ENCODE measurements at places on chromosomes 12 and 14.
A peak's percentile ranks its signal among the peaks of the same experiment; 100 is the strongest.

DNA sequence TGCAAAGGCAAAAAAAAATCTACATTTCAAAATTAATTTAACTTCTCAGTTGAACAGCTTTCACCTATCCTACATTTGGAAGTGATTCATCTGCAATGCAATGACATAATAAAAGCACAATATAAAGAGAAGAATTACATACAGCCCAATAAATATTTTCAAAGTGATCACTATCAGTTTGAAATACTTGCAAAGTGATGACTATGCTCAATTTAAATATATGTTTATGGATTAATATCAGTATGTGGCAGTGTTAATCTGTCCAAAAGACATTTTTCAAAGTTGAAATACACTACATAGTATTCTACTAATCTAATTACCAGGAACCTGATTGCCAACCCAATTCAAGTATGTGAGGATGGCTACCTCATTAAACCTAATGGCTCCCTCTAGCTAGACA lies 460.7 kb upstream of the ATXN7L3B start:
- no peak for DNase-seq

GRCh38 chr12:9755567-9755966 lies 5.1 kb downstream of the CD69 start:
- no peak for DNase-seq

DNA sequence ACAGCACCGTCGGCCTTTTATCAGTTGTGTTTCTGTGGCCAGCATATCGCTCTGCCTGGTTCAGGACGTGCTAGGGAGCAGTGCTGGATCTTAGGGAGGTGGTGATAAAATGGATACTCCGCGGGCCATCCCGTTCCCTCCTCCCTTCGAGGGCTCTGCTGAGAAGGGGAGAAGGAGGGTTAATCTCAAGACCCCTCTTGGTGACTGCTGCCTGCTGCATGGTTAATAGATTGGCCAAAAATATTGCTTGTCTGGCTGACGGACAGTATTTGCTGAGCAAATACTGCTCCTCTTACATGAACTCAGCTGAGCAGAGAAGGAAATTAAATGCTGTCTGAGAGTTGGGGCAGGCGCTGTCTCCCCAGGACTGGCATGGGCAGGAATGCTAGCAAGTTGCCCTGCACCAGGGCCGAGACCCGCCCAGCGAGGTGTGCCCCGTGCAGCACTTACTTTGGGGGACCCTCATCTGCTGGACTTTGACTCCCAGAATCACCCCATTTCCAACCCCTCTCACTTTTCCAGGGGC lies 1.2 kb downstream of the FBRSL1 start:
- DNase-seq: peak; percentile 20

DNA sequence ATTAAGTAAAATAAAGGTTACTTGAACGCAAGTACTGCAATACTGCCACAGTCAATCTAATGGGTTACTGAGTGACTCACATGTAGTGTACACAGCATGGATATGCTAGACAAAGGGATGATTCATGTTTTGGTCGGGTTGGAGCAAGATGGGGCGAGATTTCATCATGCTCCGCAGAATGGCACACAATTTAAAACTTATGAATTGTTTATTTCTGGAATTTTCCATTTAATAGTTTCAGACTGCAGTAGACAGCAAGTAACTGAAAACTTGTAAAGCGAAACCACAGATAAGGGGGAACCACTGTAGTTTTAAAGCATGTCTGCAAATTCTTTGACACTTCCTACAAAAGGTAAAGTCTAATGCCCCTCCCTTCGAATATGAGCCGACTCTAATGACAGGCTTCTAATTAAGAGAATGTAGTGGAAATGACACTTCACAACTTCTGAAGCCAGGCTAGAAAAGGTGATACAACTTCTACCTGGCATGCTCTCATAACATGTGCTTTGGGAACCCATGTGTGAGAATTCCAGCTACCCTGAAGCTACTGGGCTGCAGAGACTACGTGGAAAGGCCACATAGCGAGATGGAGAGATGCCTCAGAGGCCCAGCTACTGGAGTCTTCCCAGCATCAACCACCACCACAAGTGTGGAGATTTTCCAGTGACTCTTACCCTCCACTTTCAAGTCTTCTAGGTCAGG lies 13.9 kb upstream of the TCP11L2 start:
- DNase-seq: no peak

Measured in NCI-H1417 (cell line).